ENCODE measurements at places on chromosomes 7 and 10.

- DNase-seq = no peak
Measured at GRCh38 chr10:51340845-51341610, 266.7 kb downstream of the PRKG1 start.

GRCh38 chr10:15379078-15379477, 8.0 kb upstream of the FAM171A1 start:
- DNase-seq = no peak

DNA sequence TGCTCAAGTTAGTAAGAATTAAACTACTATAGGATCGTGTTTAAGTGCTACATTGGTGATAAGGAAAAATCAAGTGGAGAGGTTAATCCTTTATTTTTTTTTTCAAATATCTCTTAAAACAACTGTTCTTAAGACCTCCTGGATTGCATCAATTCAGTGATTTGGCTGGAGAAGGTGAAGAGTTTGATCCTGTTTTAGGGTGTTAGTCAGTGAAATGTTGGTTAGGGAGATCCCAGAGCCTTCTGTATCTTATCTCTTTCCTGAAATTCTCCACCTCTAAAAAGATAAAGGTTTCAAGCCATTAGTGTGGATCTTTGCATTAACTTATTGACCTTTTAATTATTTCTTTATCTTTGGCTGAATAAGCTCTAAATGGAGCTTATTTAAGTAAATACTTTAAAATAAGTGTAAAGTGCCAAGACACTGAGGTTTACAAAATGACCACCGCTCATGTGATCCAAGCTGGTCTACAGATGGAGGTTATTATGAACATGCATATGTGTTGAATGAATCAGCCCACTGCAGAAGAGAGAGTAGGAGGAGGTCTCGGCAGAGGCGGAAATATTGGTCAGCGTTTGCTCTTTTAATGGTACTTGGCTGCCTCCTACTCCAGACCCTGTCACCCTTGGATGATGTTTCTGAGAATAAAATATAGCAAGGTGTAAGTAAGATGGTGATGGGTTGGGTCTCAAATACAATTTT, 51.8 kb upstream of the BMPER start:
- no peak for DNase-seq

DNA sequence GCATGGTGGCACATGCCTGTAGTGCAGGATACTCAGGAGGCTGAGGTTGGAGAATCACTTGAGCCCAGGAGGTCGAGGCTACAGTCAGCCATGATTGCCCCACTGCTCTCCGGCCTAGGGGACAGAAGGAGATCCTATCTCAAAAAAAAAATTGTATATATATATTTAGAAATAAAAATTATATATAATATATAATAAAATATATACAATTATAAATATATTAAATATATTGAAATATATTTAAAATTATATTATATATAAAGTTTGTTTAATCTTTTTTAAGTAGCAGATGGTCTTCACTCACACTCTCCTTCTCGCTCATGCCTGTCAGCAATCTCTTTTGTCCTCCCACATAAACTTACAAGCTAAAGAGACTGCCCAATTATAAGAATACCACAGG, 58.5 kb downstream of the LMBR1 start:
- no peak for DNase-seq

- no peak for DNase-seq
Measured at GRCh38 chr7:81190997-81191768, 272.3 kb upstream of the SEMA3C start.

DNA sequence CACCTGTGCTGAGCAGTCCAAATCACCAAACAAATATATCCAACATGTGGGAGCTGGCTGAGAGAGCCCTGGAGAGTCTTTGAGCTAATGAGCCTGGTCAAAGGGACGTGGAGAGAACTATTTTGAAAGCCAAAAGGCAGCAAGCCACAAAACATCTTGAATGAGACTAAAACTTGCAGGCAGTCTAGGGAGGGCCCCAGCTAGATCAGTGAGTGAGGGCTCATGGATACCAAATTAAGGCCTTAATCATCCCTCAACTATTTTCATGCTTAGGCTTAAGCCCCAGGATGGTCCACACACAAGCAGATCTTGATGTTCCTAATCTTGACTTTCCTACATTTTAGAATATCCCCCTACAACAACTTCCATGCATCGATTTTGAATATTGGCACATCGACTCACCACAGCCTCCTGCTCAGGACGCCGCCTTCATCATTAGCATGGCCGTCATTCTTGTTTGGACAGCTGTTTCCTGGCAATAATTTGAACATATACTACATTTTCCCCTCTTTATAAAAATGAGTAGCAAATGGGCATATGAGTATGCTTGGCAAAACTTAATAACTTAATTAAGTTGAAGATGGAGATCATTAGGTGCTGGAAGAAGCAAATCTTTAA, 86.9 kb upstream of the ADAM12 start:
- no peak for DNase-seq

DNA sequence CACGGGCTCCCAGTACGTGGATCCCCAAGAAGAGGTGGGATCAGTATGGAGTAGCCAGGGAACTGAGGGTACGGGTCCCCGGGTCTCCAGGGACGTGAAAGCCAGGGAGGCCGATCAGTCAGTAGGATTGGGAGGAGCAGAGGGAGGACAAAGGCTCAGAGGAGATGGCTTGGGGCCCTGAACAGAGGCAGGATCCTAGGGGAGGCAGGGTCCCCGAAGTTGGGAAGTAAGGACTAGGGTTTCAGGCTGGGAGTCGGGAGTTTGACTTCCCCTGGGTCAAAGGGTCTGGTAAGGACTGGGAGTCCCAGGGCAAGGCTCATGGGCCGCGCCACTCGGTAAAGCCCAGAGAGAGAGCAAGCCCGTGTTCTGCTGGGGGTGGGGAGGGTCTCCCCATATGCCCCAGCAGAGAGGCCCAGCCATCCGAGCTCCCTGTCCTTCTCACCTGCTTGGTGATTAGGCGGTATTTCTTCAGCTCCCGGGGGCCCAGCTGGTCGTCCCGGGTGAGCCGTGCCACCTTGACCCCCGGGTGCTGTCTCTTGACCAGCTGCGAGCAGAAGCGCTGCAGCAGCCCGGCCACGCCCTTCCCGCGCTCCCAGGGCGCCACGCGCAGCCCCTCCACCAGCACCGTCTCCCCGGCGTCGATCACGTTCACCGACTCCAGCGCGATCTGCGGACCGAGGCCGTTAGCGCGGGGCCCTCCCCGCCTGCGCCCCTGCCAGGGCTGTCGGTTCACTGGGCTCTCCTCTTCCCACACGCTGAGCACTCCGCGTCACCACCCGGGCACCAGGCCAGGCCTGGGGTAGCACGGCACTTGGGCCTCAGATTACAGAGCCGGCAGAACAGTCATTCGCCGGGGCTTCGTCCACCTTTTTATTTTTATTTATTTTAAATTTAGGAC, 7.0 kb downstream of the NAT16 start:
- no peak for DNase-seq

All from stimulated activated CD8-positive, alpha-beta memory T cell treated with anti-CD3 and anti-CD28 coated beads, Interleukin-15, amount 100 ng/mL, for 48 hours (primary cell).